Tongue (tissue), 3 donors: ENCODE measurements at places on chromosomes 11 and 22. TPM values are rescaled to one million over a fixed set of nuclear protein-coding genes. Genes with fewer than 3 reads are reported as not detected.

DNA sequence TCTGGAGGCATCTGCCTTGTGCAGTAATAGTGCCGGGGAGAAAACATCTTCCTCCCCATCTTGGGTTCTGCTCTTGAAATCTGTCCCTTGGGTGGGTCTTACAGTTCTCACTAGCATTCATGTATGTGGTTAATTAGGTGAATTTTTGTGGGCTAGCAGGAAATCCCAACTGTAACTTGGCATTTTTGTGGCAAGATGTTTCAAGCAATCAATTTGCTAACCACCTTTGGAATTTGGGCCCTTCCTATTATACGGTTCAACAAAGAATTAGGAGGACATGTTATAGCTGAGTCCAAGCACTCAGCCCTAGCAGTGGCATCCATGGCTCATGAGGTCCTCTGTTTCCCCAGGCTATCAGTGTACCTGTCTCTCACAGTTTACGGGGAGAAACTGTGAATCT is 89.1 kb upstream of the MTNR1B start:
- no peak for DNase-seq

- DNase-seq, result no peak
Measured at GRCh38 chr11:112753706-112754105, 207.5 kb upstream of the NCAM1 start.

GRCh38 chr11:93796441-93797231 is 12.6 kb downstream of the MED17 start:
- no peak for DNase-seq

GRCh38 chr11:101563166-101563565 is 20.6 kb downstream of the TRPC6 start:
- no peak for DNase-seq

GRCh38 chr11:117189941-117190544 is 9.1 kb upstream of the TAGLN start:
- no peak for DNase-seq

GRCh38 chr11:69837791-69838190 is 18.6 kb upstream of the FGF3 start:
- no peak for DNase-seq

DNA sequence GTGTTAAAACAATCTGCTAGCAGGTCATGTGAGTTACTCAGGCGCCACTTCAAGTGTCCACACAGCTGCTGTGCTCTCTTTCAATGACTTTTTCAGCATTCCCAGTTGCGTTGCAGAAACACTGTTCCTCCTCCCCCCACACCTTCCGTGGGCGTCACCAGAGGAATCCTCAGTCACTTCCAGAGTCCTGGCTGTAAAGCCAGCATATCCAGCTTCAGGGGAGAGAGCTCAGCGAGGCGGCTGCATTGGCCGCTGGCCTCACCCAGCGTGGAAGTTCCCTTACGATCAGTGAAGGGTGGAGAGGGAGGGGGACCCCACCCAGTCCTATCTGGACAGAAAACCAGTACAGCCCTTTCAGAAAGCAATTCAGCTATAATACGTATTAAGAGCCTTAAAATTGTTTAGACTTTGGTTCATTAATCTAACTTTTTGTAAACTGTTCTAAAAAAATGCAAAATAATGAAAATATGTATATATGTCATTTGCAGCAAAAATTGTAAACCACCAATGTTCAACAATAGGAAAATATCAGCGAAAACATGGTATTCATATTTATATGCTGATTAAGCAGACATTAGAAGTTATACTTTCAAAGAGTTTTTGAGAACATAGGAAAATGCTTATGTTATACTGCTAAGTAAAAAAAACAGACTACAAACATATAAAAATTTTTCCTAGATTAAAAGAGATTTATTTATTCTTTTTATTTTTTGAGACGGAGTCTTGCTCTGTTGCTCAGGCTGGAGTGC is 2.8 kb upstream of the ANO9 start:
- DNase-seq, result peak; percentile 57

DNA sequence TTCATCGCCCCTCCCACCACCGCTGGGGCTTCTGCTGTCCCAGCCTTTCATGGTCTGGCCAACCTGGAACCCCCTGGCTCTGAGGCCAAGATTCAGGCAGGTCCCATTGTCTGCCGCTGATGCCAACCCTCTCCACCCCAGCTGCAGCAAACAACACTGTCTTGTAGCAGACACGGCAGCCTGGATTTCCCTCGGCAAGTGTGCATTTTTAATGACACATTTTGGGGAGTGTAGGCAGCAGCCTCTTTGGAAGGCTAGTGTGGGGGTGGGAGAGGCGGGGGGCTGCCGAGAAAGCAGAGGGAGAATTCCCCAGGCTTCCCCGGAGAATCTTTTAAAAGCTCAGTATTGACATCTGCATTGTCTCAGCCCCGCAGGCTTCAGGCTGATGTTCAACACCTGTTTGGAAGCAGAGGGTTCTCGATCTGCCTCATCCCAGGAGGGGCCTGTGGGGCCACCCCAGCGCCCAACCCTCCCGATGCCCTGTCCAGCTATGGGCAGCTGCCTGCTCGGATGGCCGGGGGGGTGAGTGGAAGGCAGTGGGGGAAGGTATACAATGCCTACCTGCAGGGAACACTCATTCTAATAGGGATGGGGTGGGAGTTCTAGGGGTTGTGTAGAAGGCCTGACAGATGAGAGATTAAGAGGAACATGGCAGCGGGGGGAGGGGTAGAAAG is 41.5 kb downstream of the NECTIN1 start:
- peak; percentile 67 for DNase-seq

DNA sequence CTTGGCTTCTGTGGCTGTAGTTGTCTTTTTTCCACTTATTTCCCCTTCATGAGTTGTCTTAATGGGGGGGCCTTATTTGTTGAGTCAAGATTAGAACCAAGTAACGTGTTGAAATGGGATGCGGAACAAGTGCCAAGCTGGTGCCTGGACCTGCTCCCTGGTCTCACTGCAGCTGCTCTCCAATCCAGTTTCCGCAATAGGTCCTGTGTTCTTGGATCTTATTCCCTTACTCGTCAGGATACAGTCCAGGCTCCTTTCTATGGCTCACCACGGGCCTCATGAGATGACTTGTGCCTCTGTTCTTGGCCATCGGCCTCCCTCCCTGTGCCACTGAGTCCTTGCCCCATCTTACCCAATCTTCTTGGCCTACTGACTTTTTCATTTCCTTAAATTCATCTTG is 159.6 kb upstream of the CADM1 start:
- no peak for DNase-seq

- DNase-seq, result no peak
Measured at GRCh38 chr11:85748455-85748891, 62.5 kb downstream of the SYTL2 start.

- DNase-seq, result no peak
Measured at GRCh38 chr11:47220401-47220821, 5.6 kb downstream of the DDB2 start.

DNA sequence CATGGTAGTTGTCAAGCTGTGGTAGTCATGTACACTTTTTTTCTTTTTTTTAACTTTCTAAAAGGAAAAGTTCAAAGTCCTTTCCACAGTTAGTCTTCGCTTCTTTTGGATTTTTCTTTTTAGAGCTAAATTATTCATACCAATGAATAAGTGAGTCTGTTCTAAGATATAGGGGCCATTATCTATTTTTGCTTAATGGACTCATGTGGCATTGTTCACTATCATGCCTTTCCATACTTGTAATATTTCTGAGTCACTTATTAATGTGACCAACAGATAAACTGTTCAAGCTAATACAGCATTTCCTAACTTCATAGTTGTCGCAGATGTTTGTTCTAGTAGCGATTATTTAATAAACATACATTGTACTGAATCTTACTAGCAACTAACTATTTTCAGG is 8.0 kb upstream of the B3GNT6 start:
- DNase-seq, result no peak

GRCh38 chr22:19843857-19844376 is 10.8 kb downstream of the GNB1L start:
- DNase-seq, result no peak

DNA sequence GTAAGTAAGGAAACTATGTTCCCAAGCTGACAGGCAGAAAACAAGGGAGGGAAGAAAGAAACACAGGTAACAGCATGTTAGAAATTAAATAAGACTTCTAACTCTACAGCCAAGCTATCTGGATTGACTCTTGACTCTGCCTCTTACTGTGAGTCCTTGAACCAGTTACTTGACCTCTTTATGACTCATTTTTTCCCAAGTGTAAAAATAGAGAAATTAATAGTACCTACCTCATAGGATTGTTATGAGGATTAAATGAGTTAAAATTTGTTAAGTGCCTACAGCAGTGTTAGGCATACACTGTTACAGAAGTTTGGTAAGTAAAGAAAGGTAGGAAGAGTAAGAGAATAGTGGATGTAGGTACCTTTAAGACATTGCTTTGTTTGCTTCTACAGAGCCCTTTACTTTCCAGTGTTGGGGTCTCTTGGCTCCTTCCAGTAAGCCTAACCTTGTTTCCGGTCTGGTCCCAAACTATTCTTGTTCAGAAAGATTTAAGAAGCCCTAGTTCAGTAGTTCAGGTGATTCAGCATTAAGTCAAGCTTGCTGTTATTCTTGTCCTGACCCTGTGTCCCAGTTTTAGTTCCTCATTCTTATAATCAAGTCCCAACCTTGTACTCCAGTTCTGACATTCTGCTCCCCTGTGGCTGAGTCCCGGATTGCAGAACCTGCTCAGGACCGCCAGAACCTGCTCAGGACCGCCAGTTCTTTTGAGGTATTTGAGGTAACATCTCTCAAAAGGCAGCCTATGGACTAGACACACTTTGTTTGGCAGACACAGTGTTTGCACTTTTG is 963.4 kb upstream of the CCDC90B start:
- DNase-seq, result no peak

- DNase-seq, result no peak
Measured at GRCh38 chr11:8640267-8640906, 42.1 kb downstream of the TRIM66 start.

DNA sequence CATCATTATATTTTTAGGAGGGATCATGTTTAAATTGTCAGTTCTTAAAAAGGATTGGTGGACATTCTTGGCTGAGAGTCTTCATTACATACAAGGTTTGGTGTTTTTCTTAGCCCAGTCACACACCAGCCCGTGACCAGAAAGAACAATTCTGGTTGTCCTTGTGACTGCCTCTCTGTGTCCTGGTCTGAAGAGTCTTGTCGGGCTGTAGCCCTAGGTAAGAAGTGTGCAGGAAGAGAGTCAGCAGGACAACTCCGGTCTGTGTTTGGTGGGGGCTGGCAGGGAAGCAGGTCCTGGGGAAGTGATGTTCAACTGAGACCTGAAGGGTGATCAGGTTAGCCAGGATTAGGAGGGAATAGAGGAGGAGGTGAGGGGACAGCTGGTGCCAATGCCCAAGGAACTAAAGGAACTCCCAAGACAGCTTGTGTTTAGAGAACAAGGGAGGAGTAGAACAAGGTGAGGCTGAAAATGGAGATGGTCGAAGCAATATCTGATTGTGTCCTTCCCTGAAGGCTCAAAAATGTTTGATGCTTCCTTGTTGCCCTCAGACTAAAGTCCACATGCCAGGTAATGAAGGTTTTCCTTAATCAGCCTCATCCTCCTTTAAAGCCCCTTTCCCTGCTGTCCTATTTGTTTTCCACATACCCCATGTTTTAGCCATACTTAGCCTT is 65.3 kb upstream of the ADORA2A start:
- no peak for DNase-seq

DNA sequence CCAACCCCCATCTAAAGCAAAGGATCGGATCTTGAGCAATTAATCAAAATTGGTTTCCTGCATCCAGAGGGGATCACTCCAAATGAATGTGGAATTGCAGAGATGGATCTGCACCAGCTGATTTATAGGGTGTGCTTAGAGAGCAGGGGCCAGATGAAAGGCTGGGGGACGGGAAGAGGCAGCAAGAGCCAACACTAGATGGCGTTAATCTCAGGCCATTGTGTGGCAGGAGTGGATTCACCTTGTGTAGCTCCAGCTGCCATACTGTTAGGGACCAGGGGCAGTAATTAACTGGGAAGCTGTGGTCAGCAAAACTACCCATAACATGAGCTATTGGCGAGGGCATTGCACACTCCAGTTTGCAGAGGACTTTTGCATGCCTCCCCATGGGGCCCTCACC is 35.6 kb downstream of the SERPINH1 start:
- no peak for DNase-seq

APOL4 gene
- total RNA-seq, result 19.8 TPM

PKDREJ gene
- 0.10 TPM for total RNA-seq

NOX4 gene
- total RNA-seq, result 2.7 TPM

ZP1 gene
- not detected for total RNA-seq

A4GALT gene
- 24.1 TPM for total RNA-seq

TRPC6 gene
- total RNA-seq, result 20.7 TPM

VEGFB gene
- total RNA-seq, result 46.5 TPM

ALDH3B1 gene
- total RNA-seq, result 3.8 TPM

CD44 gene
- 201 TPM for total RNA-seq

SERHL2 gene
- total RNA-seq, result 1.6 TPM
